Stimulated activated memory B cell treated with anti-CD40 and anti-IgM and Interleukin-4, amounts not matched to agents 10 μg/mL and 1 μg/mL and 100 μg/mL, for 72 hours (primary cell): ENCODE measurements at places on chromosomes 5 and 9.
A peak's percentile ranks its signal among the peaks of the same experiment; 100 is the strongest.

DNA sequence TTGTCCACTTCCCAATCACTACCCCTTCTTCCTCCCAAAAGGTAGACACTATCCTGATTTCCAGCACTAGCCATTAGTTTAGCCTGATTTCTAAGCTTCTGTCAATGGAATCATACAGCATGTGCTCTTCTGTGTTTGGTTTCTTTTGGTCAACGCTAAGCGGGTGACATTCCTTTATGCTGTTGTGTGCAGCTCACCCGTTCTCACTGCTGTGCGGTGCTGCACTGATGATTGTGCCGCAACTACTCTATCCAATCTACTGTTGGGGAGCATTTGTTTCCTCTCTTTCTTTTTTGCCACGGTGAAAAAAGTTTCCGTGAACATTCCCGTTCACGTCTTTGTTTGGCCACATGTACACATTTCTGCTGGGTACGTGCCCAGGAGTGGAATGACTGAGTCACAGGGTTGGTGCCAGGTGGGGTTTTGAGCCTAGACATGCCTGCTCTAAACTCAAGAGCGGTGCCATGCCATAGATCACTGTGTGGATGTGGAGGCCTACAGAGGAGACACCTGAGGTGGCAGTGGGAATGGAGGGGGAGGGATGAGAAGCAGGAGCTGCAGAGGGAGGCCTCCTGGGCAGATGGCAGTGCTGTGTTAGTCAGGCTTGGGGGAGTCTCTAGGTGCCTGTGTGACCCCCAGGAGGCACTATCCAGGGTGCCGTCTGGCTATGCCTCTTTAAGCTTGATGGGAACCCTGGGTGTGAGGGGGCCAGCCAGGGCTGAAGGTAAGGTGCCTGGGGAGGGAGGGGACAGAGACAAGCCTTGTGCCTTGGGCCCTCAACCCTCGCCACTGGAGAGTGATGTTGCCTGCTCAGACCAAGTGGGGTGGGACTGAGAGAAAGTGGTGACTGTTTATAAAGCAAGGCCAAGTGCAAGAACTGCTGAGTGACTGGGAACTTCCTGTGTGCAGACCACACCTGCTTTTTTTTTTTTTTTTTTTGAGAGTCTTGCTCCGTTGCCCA is 11.4 kb upstream of the ANKRD33B start:
- ATAC-seq, result peak; percentile 71

- no peak for ATAC-seq
Measured at GRCh38 chr5:116719106-116719505, 144.5 kb upstream of the SEMA6A start.

- no peak for ATAC-seq
Measured at GRCh38 chr9:18890372-18890771, 142.6 kb downstream of the SAXO1 start.

DNA sequence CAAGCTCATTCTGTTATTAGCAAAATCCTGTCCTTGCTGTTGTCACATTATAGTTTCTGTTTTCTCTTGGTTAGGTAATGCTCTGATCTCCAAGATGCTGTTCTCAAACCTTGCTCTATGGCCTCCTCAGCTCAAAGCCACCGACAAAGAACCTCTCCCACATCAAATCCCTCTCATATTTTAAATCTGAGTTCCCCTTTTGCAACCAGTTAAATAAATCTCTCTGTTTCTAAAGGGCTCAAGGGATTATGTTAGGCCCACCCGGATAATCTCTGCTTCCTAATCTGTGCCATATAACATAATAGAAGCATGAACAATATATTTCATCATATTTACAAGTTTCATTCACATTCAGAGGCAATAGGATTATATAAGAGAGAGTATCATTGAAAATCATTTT is 286.0 kb downstream of the CYLC2 start:
- no peak for ATAC-seq

DNA sequence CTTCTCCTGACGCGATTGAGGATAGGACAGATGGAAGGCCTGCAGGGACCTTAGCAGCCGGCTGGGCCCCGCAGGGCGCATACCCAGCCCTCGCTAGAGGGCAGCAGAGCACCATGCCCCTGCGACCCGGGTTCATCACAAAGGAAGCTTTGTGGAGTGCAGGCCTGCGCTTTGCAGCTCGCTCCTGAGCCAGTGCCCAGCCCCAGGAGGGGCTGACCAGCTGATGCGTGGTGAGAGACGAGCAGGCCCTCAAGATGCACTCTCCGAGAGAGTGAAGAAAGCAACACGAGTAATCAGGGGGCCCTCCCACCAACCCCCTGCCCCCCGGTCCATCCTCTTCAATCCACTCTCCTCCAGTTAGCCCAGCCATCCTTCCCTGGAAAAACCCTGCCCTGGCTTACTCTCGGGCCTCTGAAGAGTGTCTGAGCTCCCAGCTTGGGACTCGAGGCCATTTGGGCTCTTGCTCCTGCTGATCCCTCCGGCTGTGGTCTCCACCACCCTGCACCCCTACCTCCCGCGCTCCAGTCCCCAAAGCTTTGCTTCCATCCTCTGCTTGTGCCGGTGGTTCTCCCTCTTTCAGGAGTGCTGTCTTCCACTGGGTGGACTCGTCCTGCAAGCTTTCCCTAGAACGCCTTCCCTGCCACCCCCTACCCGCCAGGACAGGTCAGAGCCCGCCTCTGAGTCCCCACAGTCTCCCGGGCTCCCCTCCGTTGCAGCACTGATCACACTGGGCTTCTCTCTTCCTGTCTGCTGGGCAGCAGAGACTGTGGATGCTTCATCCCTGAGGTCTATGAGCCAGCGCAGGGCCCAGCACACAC is 9.1 kb upstream of the KIF12 start:
- peak; percentile 83 for ATAC-seq

GRCh38 chr5:147689426-147689825 is 93.1 kb downstream of the JAKMIP2 start:
- no peak for ATAC-seq

DNA sequence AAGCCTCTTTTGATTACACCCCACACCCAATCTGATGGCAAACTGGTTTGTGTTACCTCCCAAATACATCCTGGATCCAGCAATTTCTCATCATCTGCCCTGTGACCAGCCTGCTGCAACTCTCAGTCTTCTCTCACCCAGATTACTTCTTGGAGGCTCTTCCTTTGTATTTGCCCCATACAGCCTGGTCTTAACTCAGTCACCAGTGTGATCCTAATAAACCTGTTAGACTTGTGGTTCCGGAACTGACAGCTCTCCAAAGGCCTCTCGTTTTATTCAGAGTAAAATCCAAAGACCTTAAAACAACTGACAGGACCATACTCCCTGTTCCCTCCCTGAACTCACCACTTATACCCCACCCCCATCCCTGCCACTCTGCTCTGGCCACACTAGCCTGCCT is 228.2 kb upstream of the PAPPA start:
- ATAC-seq, result no peak

DNA sequence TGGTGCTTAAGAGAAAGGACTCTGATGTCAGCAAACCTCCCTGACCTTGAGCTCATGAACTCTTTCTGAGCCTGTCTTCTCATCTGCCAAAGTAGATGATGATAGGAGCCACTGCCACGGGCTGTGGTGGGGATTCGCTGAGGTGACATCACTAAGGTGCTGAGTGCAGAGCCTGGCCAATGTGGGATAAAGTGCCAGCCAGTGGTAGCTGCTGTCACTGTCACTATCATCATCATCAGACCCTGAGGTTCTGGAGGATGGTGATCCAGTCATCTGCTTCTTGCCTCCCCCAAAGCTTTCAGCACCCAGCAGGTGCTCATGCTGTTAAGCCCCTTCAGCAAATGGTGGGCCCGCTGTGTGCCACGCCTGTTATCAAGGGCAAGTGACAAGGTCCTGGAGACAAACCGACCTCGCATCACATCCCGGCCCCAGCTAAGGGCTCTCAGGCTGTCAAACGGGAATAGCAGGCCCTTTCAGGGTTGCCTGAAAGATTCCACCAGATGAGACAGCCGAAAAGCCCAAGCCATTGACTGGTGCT is 6.4 kb downstream of the FPGS start:
- no peak for ATAC-seq

DNA sequence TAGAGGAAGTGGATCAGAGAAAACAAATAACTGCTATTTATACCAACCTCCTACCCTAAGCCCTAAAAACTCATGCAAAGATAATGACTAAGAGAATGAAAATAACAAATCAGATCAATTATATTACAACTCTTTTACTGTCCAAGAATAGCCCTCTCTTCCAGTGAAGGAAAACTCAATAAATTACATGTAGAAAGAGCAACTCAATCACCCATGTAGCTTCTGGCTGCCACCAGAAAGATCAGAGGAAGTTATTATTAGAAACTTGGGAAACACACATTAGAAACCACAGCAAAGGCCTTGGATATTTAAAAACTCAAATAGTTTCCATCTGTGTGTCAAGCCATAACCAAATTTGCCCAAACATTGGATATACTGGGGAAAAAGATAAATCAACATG is 134.0 kb upstream of the TARS1 start:
- ATAC-seq, result no peak

- peak; percentile 2 for ATAC-seq
Measured at GRCh38 chr5:150067405-150067960, 18.9 kb downstream of the CSF1R start.

GRCh38 chr5:2015961-2016360 is 133.2 kb upstream of the IRX4 start:
- ATAC-seq, result no peak

DNA sequence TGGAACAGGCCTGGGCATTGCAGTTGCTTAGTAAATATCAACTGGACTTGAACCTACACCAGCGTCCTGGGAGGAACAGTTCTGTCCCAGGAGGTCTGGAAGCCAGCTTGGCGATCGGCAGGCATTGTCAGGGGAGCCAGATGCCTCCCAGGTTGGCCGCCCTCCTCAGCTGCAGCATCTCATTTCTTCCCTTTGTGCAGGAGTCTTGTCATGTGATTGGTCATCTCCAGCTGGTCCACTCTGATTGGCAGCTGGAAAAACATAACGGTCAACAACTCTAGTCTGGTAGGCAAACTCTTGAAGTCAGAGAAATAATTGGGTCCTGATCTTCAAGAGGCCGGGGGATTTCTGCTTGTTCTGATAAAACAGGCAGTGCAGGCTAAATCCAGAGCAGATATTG is 29.6 kb upstream of the NCS1 start:
- ATAC-seq, result no peak

- no peak for ATAC-seq
Measured at GRCh38 chr5:157993986-157994691, 135.2 kb upstream of the CLINT1 start.

DNA sequence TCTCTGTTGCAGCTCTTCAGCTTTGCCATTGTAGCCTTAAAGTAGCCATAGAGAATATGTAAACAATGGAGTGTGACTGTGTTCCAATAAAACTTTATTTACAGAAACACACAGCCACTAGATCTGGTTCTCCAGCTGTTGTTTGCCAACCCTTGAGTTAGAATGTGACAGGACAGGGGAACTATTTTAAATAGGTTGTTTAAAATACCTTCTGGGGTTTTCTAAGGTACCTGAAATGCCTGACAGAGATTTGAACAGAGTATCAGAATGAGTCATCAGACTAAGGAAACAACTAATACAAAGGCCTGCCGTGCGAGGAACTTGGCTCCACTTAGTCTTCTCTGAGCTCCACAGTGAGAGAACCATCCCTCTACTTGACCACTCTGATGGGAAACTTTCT is 85.4 kb downstream of the HSD17B4 start:
- ATAC-seq, result peak; percentile 97

DNA sequence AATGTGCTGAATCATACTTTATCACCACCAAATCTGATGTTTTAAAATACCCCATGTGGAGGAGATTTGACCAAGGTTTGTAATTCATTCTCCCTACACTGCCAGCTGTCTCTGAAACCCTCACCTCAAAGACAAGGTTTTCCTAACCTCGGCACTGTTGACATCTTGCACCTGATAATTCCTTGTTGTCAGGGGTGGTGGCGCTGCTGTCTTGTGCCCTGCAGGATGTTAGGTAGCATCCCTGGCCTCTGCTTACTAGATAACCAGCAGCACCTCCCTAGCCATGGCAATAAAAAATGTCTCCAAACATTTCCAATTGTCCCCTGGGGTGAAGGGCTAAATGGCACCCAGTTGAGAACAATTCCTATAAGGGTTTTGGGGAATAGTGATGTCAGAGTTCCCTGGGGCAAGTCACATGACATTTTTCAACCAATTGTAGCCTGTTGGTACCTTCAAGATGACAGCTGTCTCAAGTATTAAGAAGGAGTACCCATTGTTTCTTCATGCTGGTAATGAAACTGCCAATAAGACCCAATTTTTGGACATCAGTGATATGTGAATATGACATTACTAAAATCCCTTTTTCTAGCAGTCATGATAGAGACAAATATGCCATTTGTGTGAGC is 160.6 kb upstream of the PLCXD3 start:
- no peak for ATAC-seq

GRCh38 chr5:38719403-38719802 is 126.4 kb upstream of the OSMR start:
- no peak for ATAC-seq

GRCh38 chr5:43073597-43074546 is 33.8 kb upstream of the ANXA2R start:
- no peak for ATAC-seq

GRCh38 chr9:77747163-77747562 is 99.0 kb upstream of the GNA14 start:
- ATAC-seq, result no peak
